ENCODE measurements at places on chromosomes 1 and 21. TPM values are rescaled to one million over a fixed set of nuclear protein-coding genes. Genes with fewer than 3 reads are reported as not detected.
A peak's percentile ranks its signal among the peaks of the same experiment; 100 is the strongest.

DNA sequence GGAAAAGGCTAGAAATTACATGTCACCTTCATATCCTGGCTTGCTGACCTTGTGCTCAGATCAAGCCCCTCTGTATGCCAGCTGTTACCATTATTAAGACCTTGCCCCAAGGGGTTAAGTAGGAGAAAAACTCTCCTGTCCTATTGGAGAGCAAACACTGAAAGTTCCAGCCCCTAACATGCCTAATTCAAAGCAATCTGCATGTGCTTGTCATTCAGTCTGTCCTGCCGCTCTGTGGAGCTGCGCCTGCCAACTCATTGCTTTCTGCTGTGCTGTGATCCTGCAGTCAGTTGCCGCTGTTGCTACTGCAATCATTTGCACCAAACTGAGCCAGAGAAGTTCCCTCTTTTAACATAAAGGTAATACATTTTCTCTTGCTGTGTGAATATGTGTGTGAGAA lies 113.4 kb downstream of the DISP1 start:
- DNase-seq = no peak

Gene AIM2
- not detected for total RNA-seq

Gene PPP1R15B
- total RNA-seq = 41.0 TPM

GRCh38 chr1:227263869-227264268 lies 54.4 kb downstream of the CDC42BPA start:
- no peak for DNase-seq

DNA sequence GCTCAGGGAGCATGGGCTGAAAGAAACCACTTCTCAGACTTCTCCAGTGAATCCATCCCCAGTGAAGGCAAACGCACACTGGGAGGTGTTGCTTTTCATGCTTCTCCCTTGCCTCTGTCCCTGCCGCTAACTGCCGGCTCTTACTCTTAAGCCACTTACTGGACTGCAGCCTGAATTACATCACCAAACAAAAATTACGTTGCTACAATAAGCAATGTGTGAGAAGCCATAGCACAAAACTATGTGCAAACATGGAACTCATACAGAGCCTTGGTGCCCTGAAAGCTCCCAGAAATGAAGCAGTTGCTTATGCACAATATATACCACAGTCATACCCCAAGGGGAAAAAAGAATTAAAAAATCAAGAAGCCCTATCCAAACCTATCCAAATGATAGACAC lies 375.2 kb downstream of the KCNH1 start:
- no peak for DNase-seq

DNA sequence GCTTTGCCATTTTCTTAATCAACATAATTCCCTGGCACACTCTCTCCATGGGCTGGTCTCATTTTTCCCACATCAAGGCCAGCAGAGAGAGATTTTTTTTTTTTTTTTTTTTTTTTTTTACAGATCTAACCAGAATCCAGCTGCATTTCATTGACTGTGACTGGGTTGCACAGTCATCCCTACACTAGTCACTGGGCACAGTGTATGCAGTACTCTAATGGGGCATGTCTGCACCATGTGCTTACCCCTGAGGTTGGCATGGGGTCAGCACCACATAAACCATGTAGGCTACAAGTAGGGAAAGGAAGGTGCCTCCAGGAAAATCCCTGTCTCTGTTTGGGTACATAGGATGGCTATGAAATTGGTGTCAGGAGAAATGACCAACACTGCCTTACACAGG lies 64.1 kb upstream of the LRP8 start:
- peak; percentile 10 for DNase-seq

- peak; percentile 57 for DNase-seq
These were observed 88.4 kb upstream of the COL6A1 start for GRCh38 chr21:45892916-45893739.

DNA sequence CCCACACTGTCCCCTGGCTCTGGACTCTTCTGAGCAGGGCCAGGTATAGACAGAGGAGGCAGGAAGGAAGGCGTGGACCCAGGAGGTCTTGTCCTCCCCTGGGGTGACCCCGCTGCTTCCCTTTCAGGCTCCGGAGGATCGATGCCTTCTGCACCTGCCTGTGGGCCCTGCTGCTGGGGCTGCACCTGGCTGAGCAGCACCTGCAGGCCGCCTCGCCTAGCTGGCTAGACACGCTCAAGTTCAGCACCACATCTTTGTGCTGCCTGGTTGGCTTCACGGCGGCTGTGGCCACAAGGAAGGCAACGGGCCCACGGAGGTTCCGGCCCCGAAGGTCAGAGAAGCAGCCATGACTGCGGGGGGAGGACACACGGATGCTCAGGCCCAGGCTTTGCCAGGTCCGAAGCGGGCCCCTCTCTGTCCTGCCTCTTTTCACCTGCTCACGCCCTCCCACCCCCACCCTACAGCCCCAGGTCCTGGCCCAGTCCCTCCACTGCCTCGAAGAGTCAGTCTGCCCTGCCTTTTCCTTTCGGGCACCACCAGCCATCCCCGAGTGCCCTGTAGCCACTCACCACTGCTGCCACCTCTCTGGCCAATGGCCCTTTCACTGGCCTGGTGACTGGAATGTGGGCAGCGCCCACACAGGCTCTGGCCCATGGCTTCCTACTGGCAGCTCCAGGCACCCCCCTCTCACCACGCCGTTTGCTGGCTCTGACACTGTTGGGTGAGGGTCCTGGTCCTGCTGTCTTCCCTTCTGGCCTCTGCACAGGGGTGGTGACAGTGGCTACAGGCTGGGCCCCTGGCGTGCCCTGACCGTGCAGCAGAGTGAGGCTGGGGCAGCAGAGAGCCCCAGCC lies 13.5 kb downstream of the TMEM201 start:
- DNase-seq = no peak

- no peak for DNase-seq
These were observed 44.2 kb downstream of the HSD3B1 start for GRCh38 chr1:119551218-119551617.

DNA sequence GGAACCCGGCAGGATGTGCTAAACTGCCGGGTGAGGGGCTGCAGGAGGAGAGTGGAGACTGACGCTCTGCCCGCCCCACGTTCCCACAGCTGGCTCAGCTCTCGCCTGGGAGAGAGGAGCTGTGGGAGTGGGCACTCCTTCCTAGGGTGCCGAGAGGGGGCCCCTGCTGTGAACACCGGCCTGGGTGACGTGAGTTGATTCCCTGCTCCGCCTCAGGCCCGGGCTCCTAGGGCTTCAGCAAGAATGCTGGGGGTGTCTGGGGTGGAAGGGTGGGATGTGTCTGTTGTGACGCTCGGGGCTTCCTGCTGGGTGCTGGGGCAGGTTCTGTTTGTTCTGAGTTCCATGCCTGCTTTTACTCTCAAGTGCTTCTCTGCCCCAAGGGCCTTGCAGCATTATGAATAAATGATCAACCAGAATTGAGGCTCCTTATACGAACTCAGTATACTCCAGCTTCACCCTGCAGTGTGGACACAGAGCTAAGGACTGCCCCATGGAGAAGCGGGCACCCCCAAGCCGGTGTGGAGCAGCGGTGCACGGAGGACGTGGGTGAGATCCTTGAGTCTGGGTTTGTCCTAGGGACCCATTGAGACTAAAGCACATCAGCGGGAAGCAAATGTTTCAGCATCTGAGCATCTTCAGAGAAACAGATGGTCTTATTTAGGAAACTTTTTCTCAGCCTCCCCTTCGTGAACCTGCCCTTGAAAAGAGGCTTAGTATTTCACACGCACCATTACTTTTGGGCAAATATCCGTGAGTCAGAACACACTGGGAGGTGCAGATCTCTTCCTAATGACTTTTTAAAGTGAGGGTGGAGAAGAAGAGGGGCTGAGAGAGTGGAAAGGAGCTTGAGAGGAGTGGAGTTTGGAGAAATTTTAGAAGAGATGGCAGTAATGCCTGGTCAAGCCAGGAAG lies 41.7 kb downstream of the SYT6 start:
- no peak for DNase-seq

Gene CERS2
- 217 TPM for total RNA-seq

- DNase-seq = no peak
These were observed 929 bp upstream of the TRIM45 start for GRCh38 chr1:117122330-117123025.

Gene ESRRG
- total RNA-seq = not detected

DNA sequence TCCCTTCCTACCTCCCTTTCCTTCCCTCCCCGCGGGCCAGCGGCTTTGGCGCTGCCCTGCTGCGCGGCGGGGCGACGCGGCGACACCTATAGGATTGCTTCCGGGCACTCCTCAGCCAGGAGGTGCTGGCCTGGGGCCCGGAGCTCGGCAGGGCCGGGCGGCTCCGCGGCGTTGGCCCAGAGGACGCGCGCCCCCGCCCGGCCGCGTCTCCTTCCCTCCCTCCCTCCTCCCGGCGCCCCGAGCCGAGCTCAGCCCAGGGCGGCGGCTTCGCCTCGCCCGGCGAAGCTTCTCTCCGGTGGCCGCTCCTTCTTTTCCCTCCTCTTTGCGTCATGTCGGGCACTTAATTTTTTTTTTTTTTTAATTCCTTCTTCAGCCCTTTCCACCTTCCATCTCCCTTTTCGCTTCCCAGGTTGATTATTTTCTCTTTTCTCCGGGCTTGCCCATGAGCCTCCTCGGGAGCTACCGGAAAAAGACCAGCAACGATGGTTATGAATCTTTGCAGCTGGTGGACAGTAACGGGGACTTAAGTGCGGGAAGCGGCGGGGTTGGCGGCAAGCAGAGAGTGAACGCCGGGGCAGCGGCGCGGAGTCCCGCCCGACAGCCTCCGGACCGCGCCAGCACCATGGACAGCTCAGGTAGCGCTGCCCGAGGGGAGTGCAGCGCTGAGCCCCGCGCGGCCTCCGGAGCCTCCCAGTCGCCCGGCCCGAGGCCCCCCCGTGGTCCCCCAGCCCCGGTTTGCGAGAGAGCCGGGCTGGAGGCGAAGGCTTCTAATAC lies at the start of gene DNAJC6:
TSS of gene DNAJC6 (plus strand) at position 240 of the 774 bp plus-strand sequence. CDS start at position 443, 203 bp downstream.
- peak; percentile 95 for DNase-seq

All from chondrocyte (in vitro differentiated cells).